ENCODE measurements at places on chromosomes 2 and 18.

- no peak for DNase-seq
These were observed 68.9 kb downstream of the DCC start for GRCh38 chr18:52408800-52409302.

GRCh38 chr2:10520154-10520553, 72.0 kb upstream of the ODC1 start:
- DNase-seq, result no peak

DNA sequence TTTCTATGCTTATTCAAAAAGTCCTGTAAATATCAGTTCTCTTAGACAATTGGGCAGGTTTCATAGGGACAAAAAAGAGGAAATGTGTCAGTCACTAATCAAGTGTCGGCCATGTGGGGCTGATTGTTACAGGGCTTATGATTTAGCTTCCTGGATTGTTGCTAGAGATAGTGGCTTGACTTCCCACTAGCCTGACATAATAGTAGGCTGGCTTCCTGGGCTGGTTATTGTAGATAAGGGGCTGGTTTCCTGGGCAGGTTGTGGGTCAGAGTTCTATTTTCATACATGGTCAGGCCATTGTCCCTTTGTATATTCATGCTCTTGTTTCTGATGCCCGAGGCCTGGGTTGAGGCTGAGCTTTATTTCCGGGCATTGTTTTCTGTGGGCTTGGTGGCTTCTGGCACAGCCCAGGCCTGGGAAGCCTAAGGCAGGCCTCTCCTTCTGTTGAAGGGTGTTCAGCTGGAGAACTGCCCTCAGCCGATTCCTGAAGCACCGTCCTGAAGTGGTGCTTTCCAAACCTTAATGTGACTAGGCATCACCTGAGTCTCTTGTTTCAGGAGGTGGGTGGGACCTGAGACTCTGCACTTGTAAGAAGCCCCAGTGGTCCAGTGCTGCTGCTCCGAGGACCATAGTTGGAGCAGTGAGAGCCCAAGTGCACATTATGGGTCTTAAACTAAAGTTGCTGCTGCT, 37.0 kb downstream of the CD8B2 start:
- no peak for DNase-seq

- no peak for DNase-seq
These were observed 47.7 kb upstream of the PLA2R1 start for GRCh38 chr2:160109939-160110673.

DNA sequence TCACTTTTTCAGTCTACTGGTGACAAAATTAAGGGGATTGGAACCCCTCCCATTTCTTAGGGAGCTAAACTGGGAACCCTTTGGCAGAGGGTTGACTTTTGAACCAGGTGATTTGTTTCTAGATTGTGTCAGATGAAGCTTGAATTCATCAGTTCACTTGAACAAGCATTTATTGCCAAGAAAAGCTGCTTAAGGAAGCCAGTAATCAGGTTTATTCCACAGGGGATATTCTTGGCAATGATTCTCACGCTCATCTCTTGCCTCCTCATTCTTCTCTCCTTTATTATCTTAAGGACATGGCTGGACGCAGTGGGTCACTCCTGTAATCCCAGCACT, 101.0 kb downstream of the ALPK2 start:
- no peak for DNase-seq

DNA sequence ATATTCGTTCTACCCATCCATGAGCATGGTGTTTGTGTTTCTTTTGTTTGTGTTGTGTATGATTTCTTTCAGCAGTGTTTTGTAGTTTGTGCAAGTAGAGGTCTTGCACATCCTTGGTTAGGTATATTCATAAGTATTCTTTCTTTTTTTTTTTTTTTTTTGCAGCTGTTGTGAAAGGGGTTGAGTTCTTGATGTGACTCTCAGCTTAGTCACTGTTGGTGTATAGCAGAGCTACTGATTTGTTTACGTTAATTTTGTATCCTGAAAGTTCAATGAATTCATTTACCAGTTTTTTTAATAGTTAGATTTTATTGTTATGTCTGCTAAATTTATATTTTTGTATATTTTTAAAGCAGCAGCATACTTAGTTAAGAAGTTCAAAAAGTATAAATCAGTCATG, 834.4 kb upstream of the NRXN1 start:
- no peak for DNase-seq

- no peak for DNase-seq
These were observed 25.5 kb downstream of the PLEK start for GRCh38 chr2:68390586-68390985.

DNA sequence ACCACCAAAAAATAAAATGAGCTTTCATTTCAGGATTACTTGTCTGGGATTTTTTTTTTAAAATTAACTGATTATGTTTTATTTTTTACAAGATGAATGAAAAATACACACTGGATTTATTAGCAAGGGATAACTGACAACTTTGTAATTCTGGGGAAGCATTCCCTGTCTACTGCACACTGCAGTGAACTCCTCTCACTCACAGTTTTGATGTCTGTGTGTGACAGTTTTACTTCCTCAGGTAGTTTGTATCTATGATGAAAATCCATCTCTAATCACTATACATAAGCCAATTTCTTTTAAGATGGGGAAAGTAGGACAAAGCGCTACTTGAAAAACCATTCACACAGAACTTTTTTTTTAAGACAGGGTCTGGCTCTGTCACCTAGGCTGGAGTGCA, 94.5 kb downstream of the COBLL1 start:
- no peak for DNase-seq

DNA sequence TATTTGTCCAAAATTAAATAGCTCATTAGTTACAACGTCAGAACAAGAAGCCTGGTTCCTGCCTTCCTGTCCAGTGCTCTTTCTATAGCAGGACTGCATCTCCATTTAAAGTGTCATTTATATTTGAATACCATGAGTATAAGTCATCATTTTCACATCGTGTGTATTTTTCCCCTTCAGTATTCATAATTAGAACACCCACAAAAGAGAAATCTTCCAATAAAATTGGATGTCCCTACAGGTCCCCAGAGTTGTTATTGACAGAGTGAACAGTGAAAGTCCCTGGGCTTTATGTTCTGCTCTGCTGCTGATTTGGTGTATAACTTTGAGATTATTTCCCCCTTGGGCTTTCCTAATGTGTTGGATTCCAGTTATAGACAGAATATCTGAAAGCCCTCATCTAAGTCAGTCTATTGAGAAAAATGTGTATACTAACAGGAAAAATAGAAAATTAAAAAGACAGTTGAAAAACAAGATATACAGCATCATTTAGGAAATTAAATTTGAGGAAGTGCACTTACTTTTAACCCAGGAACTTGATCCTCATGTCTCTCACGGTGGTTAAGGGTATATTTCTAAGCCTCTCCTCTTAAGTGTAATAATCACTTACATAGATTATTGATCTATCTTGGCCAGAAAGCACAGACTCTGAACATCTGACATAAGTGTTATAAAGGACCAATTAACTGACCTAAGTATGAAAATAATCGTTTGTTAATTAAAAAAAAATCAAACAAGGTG, 15.2 kb upstream of the REV1 start:
- no peak for DNase-seq

- no peak for DNase-seq
These were observed 279.5 kb upstream of the RAB6C start for GRCh38 chr2:129699781-129700573.

DNA sequence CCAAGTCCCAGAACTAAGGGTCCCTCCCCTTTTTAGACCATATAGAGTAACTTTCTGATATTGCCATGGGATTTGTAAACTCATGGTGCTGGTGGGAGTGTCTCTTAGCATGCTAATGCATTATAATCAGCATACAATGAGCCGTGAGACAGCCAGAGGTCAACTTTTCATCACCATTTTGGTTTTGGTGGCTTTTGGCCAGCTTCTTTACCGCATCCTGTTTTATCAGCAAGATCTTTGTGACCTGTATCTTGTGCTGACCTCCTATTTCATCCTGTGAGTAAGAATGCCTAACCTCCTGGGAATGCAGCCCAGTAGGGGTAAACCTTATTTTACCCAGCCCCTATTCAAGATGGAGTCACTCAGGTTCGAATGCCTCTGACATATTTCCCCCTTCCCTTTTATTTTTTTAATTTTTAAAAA, 148.2 kb downstream of the PHLPP1 start:
- DNase-seq, result no peak
